ENCODE measurements at places on chromosomes 1 and 21.

- no peak for DNase-seq
Measured at GRCh38 chr1:24351918-24352627, 32.9 kb downstream of the GRHL3 start.

DNA sequence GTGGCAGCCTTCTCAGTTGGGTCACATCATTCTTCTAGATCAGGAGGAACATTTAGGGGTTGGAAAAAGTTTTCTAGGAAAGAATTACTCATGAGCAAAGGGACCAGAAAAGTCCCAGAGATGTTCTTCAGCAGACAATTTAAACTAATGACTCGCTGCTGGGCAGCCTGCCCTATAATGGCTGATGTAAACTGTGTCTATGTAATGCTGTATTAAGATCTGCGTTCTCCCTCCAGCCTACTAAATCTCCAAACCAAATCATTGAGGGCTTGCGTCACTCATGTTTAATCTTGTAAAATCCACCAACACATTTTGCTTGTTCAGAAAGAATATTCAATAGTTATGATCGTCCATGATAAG, 92.1 kb downstream of the LRRC8C start:
- DNase-seq: no peak

GRCh38 chr21:19541602-19542001, 1138.0 kb upstream of the TMPRSS15 start:
- no peak for DNase-seq

- DNase-seq: no peak
Measured at GRCh38 chr1:183319051-183319450, 99.1 kb downstream of the NMNAT2 start.

GRCh38 chr1:101181930-101182329, 54.9 kb upstream of the S1PR1 start:
- DNase-seq: no peak

- no peak for DNase-seq
Measured at GRCh38 chr1:25524568-25525360, 18.6 kb upstream of the LDLRAP1 start.

- DNase-seq: no peak
Measured at GRCh38 chr1:30698401-30698981, 24.9 kb downstream of the MATN1 start.

- no peak for DNase-seq
Measured at GRCh38 chr1:230749150-230749549, 2.0 kb downstream of the CAPN9 start.

DNA sequence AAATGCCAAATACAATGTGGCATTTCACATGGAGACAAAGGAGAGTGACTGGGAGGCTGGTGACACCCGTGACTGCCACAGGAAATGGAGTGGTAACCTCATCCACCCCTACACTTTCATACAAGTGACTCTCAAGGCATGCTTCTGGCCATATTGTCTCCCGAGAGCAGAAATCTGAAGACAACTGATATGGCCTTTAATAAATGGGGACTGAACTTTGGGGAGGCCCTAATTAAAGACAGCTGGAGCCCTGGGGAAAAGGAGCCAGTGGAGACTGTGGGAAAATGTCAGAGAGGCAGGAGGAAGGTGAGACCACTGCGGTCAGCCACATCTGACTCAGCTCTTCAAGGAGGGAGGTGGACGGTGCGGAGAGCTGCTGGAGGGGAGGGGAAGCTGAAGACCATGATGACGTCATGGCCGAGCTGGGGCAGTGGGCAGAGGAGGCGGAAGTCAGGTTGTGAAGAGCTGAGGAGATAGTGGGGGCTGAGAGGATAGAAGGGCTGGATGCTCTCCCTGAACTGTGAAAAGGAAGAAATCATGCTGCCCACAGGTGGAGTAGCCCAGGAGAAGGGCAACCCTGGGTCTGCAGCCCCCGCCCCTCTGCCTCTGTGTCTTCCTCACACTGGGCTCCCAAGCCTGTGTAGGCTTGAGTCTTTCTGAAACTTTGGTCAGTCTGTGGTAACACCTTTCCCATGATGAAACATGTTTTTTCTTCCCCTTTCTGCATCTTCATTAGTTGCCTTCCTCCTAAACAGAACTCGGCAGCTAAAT, 14.0 kb upstream of the NCF2 start:
- no peak for DNase-seq

Data from prostate gland (tissue), 2 donors.